ENCODE measurements at places on chromosomes 1 and 21.

GRCh38 chr1:84690397-84691121 lies at the start of gene SSX2IP:
TSS of gene SSX2IP (minus strand) at chr1:84690461. CDS start at chr1:84671219, 19,242 bp downstream.
- DNase-seq = peak; percentile 82

DNA sequence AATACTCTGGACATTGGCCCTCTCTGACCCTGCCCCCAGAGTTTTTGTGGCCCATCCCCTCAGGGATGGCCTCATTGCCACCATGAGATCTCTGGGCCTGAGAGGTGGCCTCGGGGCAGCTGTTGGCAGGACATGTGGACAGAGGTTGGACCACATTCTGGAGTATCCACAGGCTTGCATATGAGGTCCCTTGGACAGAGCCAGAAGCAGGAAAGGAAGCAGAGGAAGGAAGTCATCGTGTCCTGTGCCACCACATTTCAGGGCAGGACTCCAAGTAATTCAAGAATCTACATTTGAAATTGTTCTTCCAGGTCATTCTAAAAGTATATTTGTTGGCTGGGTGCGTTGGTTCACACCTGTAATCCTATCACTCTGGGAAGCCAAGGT lies 95.9 kb upstream of the PPP2R5A start:
- DNase-seq = no peak

DNA sequence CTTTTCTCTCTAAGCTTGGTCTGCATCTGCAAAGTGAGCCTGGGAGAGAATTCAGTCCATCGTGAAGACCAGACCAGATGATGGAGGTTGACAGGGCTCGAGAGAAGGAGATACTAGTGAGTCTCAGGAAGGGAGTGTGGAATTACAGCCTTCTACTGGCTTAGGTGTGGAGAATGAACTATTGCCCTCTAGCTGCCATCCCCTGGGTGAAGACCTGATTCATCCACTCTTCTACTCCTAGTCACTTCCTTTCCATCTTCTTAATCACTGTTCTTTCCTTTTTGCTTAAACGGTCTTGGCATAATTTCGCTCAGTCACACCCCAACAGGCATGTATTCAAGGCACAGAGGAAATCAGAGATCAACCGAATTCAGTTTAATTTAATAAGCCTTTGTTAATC lies 34.0 kb upstream of the HSD17B7 start:
- DNase-seq = no peak

DNA sequence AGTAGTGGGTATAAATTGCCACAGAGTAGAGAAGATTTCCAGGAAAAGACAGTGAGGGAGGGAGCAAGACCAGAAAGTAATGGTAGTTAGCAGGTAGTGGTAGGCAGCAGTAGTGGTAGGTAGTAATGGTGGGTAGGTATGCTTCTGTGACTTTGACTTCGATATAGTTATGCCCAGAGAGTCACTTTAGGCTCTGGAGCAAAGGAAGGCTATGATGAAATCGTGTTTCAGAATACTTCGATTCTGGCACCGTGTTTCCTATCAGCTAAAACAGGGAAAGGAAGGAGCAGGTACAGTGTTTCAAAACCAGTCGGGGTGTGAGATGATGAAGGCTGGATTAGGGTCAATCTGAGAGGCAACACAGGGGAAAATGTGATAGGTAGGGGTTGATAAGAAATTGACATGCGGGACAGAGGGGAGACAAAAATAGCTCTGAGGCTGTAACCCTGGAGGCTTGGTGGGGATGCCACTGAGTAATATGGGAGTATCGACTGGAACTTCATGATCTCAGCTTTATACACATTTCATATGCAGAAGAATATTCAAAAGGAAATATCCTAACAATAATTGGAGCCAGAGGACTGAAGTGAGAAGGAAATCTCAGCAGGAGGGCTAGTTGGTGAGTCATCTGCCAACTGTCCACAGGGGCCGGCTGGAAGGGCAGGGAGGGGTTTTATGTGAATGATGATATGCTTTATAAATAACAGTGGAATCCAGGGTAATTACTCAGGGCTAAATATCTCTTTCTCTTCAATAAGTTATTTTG lies 25.2 kb upstream of the TRIM45 start:
- DNase-seq = no peak

DNA sequence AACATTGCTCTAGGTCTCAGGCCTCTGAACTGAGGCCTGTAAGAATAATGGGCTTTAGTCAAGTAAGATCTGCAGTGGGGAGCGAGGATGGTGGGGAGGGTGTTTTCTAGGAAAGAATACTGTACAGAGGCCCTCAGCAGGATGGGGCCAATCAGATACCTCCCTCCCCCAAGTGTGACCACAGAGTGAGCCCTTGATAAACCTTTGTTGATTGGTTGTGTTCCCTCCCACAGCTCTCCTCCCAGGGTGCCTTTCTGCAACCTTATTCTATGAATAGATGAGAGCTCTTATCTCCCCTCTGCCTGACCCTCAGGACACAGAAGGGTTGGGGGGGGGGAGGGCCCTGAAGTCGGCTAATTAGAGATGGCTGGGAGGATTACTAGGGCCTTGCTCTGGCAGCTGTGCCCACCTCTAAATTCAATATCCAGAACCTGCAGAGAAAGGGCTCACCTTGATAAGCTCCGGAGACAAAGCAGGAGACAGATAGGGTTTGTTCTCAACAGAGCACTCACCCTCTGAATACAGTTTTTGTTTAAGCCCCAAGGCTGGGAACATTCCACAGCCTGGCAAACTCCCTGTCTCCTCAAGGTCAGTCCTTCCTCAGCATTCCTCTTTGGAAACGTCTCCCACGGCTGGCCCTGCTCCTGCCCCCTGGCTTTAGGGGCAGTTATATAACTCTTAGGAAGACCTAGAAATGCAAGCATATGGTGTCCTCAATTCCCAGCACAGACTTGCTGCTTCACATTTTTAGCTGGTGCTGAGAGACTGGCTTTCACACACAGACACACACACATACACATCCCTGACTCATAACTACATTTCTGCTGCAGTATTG lies 42.9 kb downstream of the ATP1A1 start:
- DNase-seq = no peak

- no peak for DNase-seq
Measured at GRCh38 chr1:208410409-208410808, 166.2 kb upstream of the PLXNA2 start.

DNA sequence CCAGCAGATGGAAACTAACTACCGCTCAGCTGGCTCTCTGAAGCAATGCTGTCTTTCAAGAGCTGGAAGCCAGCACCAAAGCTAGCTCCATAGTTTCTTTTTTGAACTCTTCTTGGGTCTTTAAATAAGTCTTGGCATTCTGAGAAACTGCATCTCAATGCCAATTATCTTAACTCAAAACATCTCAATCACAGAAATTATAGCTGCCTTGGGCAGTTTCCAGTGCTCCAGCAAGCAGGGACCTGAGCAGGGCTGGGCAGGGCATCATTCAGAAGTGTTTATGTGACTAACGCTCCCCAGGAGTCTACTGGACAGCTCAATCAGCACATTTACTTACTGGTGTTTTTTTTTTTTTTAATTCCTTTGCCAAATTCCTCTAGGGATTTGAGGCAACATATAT lies 18.3 kb upstream of the PADI4 start:
- DNase-seq = no peak

DNA sequence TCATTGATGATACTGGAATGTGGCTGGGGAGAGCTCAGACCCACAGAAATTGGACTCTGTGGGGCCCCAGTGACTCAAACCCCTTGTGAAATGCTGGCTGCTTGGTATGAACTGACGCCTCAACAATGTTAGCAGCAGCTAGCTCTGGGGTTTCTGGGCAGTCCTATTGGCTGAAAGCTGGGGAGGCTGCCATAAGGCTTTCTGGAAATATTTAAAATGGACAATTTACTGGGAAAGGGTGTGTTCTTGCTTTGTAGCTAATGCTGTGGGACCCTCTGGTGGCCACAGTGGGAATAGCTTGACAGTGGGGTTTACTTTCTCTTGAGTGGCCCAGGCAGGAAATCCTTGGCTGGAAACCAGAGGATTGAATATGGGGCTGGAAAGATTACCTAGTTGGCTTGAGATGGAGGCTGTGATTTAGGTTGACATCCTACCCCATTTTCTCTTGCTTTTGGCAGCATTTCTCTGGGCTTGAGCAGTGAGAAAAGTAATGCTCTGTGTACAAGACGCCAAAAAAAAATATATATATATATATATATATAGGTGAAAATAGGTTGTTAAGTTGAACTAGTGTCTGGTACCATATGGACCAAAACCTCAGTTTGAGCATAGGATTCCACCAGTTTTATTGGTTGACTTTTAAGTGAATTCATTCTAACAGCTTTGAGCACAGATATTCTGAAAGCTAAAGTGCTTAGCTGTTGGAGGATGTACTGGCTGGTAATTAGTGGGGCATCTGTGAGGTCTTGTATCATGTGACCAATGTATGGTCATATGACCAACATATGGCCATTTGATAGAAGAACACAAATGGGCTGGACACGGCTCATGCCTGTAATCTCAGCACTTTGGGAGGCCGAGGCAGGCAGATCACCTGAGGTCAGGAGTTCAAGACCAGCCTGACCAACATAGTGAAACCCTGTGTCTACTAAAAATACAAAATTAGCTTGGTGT lies 8.2 kb upstream of the S100A10 start:
- no peak for DNase-seq

DNA sequence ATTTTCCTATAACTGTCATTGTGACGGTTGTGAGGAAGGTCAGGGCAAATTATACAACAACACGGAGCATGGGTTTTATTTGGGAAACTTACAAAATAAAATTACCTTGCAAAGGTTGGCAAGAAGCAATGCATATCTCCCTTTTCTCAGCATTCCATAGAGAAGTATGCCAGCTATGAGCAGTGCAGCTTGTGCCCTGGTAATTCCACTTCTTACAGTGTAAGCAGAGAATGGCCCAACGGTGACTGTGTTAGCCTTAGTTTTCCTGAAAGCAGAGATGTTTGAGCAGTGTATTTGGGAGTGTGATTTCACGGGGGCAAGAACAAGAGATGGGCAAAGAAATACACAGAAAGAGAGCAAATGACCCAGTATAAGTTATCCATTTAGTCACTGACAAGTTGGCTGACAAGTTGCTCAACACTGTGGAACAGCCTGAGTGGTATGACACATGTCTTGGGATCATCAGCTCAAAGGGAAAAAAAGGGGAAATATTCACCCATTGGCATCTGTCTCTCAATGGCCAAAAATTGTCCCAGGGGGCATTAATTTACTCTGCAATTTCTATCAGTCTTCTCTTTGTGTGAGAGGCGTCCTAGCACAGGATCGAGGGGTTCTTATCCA lies 210.9 kb upstream of the NRIP1 start:
- no peak for DNase-seq

DNA sequence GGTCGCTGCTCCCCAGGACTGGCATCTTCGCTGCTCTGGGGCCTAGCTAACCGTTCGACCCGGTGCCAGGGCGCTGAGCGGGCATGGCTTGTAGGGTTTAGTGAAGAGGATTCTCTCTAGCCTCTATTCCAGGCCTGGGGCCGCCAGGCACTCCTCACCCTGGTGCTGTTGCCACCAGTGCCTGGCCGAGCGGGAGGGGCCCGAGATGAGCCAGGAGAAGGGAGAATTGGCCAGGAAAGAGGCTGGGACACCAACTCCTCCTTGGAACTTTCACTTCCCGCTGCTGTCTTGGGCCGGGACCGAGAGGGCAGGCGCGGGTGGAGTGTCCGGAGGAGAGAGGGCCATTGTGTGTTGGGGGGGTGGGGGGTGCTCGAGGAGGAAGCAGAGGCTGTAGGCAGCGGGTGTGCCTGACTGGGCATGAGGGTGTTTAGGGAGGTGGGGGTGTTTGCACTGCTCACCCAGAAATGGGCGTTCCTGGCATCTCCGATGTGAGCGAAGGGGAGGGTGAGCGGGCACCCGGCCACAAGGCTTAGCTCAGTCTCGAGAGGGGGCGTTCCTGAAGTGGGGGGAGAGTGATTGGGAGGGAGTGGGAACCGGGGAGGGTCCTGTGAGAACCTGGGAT lies 772 bp downstream of the ADAM15 start:
- DNase-seq = peak; percentile 44

DNA sequence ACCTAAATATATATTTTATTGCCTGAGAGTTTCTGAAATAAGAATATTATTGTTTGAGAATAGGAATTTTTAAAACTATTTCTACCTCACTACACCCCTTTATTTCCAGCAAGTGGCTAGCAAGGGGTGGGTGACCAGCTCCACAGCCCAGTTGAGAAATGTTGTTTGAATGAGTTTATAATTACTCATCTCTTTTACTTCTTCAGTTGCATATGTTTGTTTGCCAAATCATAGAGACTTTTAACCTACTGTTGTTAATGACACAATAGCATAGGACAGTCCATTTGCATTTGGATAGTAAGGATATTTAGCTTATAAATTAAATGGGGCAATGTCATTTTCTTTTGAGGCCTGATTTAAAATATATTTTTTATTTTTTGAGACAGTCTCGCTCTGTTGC lies 127.8 kb downstream of the NRDC start:
- DNase-seq = no peak

DNA sequence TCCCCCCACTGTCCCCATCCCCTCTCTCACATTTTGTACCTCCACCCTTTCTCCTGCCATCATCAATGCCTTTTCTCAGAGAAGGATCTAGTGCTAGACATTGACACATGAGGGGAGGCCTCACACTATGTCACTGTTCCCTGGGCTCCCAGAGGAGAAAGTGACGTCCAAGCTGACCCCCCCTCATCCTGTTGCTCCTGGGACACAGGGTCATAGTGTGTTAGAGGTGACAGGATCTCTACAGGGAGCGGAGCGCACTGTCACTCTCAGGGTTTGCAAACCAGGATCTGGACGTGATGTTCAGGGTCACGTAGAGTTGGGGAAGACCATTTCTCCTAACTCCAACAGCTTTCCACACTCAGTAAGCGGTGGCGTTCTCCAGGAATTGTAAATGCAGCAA lies 2.6 kb downstream of the NCMAP start:
- no peak for DNase-seq

DNA sequence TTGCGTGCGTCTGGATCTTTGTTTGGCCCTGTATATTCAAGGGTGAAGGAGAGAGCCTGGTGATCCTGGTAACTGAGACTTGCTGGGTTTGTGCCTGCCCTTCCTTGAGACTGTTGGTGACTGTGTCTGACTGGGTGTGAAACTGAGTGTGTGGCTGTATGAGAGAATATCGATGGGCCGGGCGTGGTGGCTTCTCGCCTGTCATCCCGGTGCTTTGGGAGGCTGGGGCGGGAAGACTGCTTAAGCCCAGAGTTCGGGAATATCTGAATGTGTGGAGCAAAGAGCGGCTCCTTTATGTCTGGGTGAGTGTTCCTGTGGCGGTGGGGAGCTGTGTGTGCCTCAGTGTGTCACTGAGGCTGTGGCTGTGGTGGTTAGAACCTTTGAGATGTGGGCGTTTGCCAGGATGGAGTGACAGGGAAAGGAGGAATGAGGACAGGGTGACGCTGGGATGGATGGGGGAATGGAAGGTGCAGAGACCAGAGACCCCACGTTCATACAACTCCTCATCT lies 2.7 kb upstream of the MARCKSL1 start:
- no peak for DNase-seq

DNA sequence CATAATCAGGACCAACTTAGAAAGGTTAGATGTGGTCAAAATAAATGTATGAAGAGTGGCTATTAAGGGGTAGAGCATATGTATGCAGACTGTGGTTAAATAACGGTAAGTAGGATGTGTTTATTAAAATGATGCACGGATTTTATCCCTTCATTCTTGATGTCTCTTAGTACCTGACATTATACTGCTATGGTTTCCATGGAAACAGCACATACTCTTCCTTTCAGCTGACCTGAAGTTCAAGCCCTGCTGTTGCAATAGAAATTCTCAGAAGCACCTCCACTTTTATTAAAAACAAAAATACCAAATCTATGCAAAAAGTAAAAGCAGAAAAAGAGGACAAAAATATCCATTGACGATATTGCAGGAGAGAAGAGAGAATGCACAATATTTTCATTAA lies 381.4 kb downstream of the RWDD3 start:
- DNase-seq = no peak

GRCh38 chr1:54465351-54465811 lies 59.2 kb upstream of the SSBP3 start:
- DNase-seq = no peak

GRCh38 chr1:168531615-168532345 lies 12.0 kb downstream of the XCL2 start:
- no peak for DNase-seq
